ENCODE measurements at places on chromosomes 7 and 10.

GRCh38 chr7:100965723-100966541 is 3.4 kb upstream of the MUC12 start:
- DNase-seq: no peak

GRCh38 chr10:12782537-12782936 is 219.0 kb downstream of the CCDC3 start:
- DNase-seq: no peak

DNA sequence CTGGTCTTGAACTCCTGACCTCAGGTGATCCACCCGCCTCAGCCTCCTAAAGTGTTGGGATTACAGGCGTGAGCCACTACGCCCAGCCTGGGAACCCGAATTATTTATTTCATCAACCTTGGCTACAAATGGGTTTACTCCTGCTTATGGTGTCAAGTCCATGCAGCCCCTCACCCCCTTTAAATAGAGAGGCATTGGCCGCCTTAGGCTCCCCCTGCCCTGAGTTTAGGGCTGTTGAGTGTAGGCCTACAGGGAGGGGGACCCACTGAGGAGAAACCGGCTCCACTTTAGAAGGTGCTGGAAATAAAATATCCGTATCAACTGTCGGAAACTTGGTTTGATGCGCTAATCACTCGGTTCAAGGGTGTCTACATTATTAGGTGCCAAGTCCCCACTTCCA is 8.7 kb upstream of the SP8 start:
- no peak for DNase-seq

GRCh38 chr7:112646783-112647182 is 143.4 kb downstream of the TMEM168 start:
- no peak for DNase-seq

DNA sequence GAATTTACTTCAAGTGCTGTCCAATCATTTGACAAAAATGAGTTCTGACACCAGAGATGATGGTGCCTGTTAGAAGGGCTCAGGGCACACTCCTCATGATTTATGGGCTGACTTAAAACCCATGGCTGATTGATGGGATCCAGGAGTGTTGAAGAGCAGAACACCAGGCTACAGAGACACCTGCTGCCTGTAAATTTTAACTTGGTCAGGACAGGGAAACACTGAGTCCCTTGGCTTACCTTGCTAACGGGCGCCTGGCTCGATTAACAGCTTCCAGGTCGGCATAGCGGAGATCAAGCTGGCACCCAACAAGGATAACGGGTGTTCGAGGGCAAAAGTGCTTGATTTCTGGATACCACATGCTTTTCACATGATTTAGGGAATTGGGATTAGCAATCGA is 51.4 kb downstream of the RHOBTB1 start:
- no peak for DNase-seq
